ENCODE measurements at places on chromosomes 1 and 21. TPM values are rescaled to one million over a fixed set of nuclear protein-coding genes. Genes with fewer than 3 reads are reported as not detected.
A peak's percentile ranks its signal among the peaks of the same experiment; 100 is the strongest.

DNA sequence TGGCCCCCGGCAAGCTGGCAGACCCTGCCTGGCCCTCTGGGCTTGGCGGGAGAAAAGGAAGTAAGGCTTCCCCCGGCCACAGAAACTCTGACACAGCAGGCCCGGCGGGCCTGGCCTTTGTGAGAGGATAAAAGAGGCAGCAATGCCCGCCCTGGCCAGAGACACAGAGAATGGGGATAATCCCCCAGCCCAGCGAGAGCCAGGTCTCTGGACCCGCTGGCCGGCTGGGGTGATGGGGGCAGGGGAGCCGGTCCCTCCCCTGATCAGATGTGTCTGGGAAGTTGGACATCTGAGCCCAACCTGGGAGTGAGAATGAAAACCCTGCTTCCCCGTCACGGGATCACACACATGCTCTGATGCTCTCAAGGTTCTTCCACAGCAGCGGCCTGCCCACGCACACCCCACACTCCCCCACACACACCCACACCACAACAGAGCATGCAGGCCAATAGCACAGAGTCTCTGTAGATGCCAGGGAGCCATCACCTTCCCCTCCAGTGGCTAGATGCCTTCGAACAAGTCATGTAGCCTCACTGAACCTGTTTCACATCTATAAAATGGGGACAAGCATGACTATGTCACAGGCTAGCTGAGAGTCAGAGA, 4.2 kb downstream of the RSPO1 start:
- H3K27me3 ChIP-seq: peaks cover 81% of the 10 kb centered on the region
- no peaks in the 10 kb centered on the region for H3K36me3 ChIP-seq
- no peak overlapping the region for H3K4me3 ChIP-seq
- no peaks in the 10 kb centered on the region for H3K4me1 ChIP-seq
- H3K27ac ChIP-seq: no peak overlapping the region
- no peak for DNase-seq

Gene KCNQ4
- polyA plus RNA-seq: 0.15 TPM

Gene USH2A
- not detected for polyA plus RNA-seq

DNA sequence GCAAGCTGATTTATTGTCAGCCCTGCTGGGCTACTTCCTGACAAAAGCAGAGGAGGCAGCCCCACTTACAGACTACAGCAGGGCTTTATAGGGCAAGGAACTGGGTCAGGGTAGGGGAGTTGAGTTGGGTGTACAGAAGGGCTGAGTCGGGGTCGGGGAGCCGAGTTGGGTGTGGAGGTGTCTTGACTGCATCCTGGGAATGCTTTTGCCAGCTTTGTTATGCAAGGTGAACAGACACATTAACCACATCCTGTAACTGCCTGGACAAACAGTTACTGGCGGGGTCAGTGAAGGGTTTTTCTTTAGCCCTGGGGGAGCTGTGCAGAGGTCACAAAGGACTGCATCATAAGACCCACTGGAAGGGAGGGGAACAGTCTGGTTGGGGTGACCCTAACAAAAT, 39.1 kb upstream of the GBP5 start:
- no peak overlapping the region for H3K27ac ChIP-seq
- no peaks in the 10 kb centered on the region for H3K4me1 ChIP-seq
- DNase-seq: no peak
- no peak overlapping the region for H3K4me3 ChIP-seq

Gene GSTM1
- not detected for polyA plus RNA-seq

- no peak overlapping the region for H3K27ac ChIP-seq
- H3K4me1 ChIP-seq: peaks cover 3% of the 10 kb centered on the region
- H3K27me3 ChIP-seq: 0 out of 2 replicates have a peak, but pooled peaks cover 4% of the 10 kb centered on the region
- H3K36me3 ChIP-seq: no peaks in the 10 kb centered on the region
- no peak for DNase-seq
- H3K4me3 ChIP-seq: no peak overlapping the region
Observed at GRCh38 chr1:114235960-114236359, 82.3 kb upstream of the SYT6 start.

Gene ZNF687
- polyA plus RNA-seq: 14.6 TPM

GRCh38 chr1:29237129-29237821, 953 bp downstream of the PTPRU start:
- H3K4me3 ChIP-seq: peak overlapping the region; percentile 49
- DNase-seq: peak; percentile 79
- no peaks in the 10 kb centered on the region for H3K36me3 ChIP-seq

GRCh38 chr1:960363-961131, at the start of gene KLHL17:
KLHL17 (plus strand) TSS chr1:960584; CDS start chr1:960694, 110 bp downstream.
- peaks cover 17% of the 10 kb centered on the region for H3K4me1 ChIP-seq
- peak within 1 kb of the TSS; percentile 75 for H3K4me3 ChIP-seq
- H3K36me3 ChIP-seq: no peaks in the 10 kb centered on the region
- peak within 1 kb of the TSS; percentile 47 for H3K27ac ChIP-seq

GRCh38 chr1:59892841-59893811, 33.4 kb downstream of the CYP2J2 start:
- H3K4me3 ChIP-seq: no peak overlapping the region
- no peaks in the 10 kb centered on the region for H3K27me3 ChIP-seq
- no peaks in the 10 kb centered on the region for H3K36me3 ChIP-seq
- no peak overlapping the region for H3K27ac ChIP-seq
- DNase-seq: no peak

- no peak overlapping the region for H3K4me3 ChIP-seq
- no peak overlapping the region for H3K27ac ChIP-seq
- H3K36me3 ChIP-seq: no peaks in the 10 kb centered on the region
Observed at GRCh38 chr21:16554503-16554902, 824.7 kb downstream of the USP25 start.

Gene GRHL3
- not detected for polyA plus RNA-seq

GRCh38 chr1:168320800-168321450, 40.2 kb downstream of the TBX19 start:
- H3K27me3 ChIP-seq: no peaks in the 10 kb centered on the region
- peak overlapping the region; percentile 56 for H3K27ac ChIP-seq
- no peak for DNase-seq

GRCh38 chr1:160325252-160325651, 17.8 kb downstream of the COPA start:
- no peak overlapping the region for H3K27ac ChIP-seq
- peaks cover 76% of the 10 kb centered on the region for H3K36me3 ChIP-seq

DNA sequence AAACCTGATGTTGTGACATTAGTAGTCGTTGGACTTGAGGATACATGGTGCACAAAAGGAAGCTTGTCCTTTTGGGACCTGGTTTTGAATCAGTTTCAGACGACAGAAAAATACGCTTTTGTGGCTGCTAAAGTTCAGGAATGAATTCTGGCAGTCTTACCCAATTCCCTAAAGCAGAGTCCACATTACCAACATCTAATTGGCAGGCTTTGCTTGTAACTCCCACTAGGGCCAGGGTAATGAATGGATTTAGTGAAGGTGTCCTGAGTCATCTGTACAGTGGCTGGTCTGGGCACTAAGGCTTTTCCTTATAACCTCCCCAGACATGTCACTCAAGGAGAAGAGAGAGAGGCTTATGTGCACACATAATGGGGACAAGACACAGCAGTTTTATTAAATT, 66.2 kb upstream of the RNPC3 start:
- no peaks in the 10 kb centered on the region for H3K36me3 ChIP-seq
- no peak for DNase-seq
- H3K27ac ChIP-seq: no peak overlapping the region
- H3K4me1 ChIP-seq: no peaks in the 10 kb centered on the region

DNA sequence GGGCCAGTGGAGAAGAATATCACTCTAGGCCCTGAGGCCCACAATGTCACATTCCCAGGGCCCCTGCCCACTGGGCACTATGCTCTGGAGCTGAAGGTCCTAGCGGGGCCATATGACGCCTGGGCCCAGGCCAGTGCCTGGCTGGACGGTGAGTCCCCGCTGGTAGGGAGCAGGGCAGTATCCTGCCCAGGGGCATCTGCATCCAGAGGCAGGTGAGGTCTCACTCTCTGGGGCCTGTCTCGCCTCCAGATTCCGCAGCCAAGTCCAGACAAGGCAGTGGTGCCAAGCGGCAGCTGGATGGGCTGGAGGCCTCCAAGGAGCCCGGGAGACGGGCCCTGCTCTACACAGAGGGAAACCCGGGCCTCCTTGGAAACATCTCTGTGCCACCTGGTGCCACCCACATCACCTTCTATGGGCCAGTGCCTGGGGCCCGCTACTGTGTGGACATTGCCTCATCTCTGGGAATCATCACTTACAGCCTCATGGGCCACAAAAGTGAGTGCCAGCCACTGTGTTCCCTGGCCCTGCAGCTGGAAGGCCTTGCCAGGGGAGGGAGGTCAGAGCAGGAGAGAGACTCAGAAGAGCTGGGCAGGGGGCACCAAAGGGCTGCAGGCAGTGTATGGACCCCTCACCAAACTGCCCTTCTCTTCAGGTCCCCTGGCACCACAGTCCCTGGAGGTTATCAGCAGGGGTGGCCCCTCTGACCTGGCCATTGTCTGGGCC, 11.1 kb upstream of the PTPN7 start:
- peaks cover 36% of the 10 kb centered on the region for H3K4me1 ChIP-seq
- no peaks in the 10 kb centered on the region for H3K36me3 ChIP-seq
- no peaks in the 10 kb centered on the region for H3K27me3 ChIP-seq
- DNase-seq: no peak
- no peak overlapping the region for H3K27ac ChIP-seq

Gene SPRR2F
- polyA plus RNA-seq: not detected

- no peak for DNase-seq
- H3K27ac ChIP-seq: no peak overlapping the region
- H3K36me3 ChIP-seq: no peaks in the 10 kb centered on the region
Observed at GRCh38 chr21:35791541-35792325, 268.6 kb downstream of the SETD4 start.

DNA sequence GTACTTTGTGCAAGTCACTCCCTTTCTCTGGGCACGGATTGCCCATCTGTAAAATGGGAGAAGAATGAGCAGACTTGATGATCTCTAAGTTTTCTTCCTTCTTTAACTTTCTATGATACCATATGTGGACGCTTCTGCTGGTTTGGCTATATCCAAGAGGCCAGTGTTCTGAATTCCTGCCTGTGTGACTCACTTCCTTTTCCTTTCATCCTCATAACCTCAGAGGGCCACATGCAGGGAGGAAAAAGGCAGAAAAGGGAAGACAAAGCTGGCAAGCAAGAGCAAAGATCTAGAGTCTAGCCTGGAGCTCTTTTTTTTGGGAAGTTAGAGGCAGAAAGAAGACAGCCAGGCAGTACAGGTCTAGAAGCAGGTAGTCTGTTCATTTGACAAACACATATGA, 151.2 kb downstream of the OMA1 start:
- no peak overlapping the region for H3K4me3 ChIP-seq
- H3K36me3 ChIP-seq: no peaks in the 10 kb centered on the region
- peak overlapping the region; percentile 72 for H3K27ac ChIP-seq
- H3K27me3 ChIP-seq: no peaks in the 10 kb centered on the region
- H3K4me1 ChIP-seq: no peaks in the 10 kb centered on the region

GRCh38 chr1:21337928-21338572, 47.8 kb upstream of the ECE1 start:
- H3K27me3 ChIP-seq: no peaks in the 10 kb centered on the region
- peaks cover 85% of the 10 kb centered on the region for H3K4me1 ChIP-seq
- H3K27ac ChIP-seq: peak overlapping the region; percentile 17
- H3K36me3 ChIP-seq: no peaks in the 10 kb centered on the region

- H3K4me3 ChIP-seq: no peak overlapping the region
- DNase-seq: peak; percentile 26
- H3K4me1 ChIP-seq: no peaks in the 10 kb centered on the region
- H3K27me3 ChIP-seq: no peaks in the 10 kb centered on the region
Observed at GRCh38 chr1:218415726-218416125, 70.6 kb downstream of the TGFB2 start.

Gene RSPO1
- polyA plus RNA-seq: not detected

- no peaks in the 10 kb centered on the region for H3K27me3 ChIP-seq
- no peaks in the 10 kb centered on the region for H3K36me3 ChIP-seq
- DNase-seq: no peak
- no peaks in the 10 kb centered on the region for H3K4me1 ChIP-seq
Observed at GRCh38 chr1:172450524-172450885, 6.6 kb upstream of the PIGC start.

DNA sequence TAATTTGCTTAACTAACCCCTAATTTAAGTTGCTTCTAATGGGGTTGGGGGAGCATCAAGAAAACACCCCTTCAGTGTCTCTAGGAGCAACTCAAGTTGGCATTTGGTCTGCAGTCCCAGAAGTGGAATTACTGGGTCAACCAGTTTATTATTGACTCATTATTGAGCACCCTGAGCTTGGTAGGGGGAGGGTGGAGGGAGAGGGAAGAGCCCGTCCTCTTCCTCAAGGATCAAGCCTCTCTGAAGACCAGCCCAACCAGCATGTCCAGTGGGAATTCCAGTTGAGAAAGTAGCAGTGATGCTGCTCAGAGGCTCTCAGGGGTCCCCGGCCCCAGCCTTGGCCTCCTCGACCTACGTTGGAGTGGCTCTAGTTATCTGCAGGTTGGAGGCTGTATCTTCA, 2.1 kb upstream of the PLA2G2F start:
- no peak for DNase-seq
- H3K36me3 ChIP-seq: no peaks in the 10 kb centered on the region
- H3K27me3 ChIP-seq: no peaks in the 10 kb centered on the region
- H3K4me3 ChIP-seq: no peak overlapping the region
- no peaks in the 10 kb centered on the region for H3K4me1 ChIP-seq

- DNase-seq: no peak
- H3K4me1 ChIP-seq: peaks cover 14% of the 10 kb centered on the region
- no peak overlapping the region for H3K27ac ChIP-seq
Observed at GRCh38 chr1:225598847-225599246, 54.1 kb downstream of the ENAH start.

Gene CYP2J2
- 1.1 TPM for polyA plus RNA-seq

DNA sequence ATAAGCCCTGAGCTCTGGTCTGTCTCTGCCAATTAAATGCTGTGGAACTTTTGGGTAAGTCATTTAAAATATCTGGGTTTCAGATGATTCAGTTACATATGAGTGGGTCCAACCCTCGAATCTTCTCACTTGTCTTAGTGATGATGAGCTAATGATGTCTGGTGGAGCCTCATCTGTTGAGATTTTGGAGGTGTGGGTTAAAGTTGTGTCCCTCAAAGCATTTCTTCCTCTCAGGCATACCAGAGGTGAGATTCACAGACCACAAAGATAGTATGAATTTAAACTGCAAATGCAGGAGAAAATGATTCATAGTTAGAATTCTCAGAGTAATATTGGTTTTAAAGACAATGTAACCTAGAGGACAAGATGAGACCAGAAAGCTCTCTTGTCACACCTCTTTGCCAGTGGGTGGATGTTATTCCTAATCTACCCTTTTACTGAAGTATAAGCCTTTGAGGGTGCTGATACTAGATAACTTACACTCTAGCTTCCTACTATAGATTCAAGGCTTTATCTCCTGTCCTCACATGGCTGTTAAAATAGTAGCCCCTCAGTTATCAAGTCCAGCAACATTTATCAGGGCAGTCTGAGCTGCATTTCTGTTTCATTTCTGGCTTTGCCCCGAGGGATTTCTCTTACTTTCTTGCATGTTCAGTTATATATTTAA, 90.7 kb downstream of the MT1HL1 start:
- no peaks in the 10 kb centered on the region for H3K36me3 ChIP-seq
- H3K4me3 ChIP-seq: no peak overlapping the region
- DNase-seq: no peak

- H3K4me1 ChIP-seq: no peaks in the 10 kb centered on the region
- H3K27me3 ChIP-seq: no peaks in the 10 kb centered on the region
- no peak overlapping the region for H3K27ac ChIP-seq
- H3K36me3 ChIP-seq: no peaks in the 10 kb centered on the region
- no peak for DNase-seq
Observed at GRCh38 chr1:244826712-244827111, 8.7 kb upstream of the COX20 start.

GRCh38 chr1:10471411-10472219, 714 bp downstream of the DFFA start:
- peak overlapping the region; percentile 50 for H3K27ac ChIP-seq
- DNase-seq: peak; percentile 44
- H3K27me3 ChIP-seq: no peaks in the 10 kb centered on the region
- H3K4me3 ChIP-seq: peak overlapping the region; percentile 70

Gene HUNK
- 0.28 TPM for polyA plus RNA-seq

Gene SH2D2A
- not detected for polyA plus RNA-seq

Gene SNX7
- 51.3 TPM for polyA plus RNA-seq

Gene PADI2
- 0.52 TPM for polyA plus RNA-seq

Measured in SK-N-SH (cell line).